ENCODE measurements at places on chromosomes 12 and 14.

- DNase-seq, result peak; percentile 50
Observed at GRCh38 chr12:29110506-29111442, 38.3 kb upstream of the FAR2 start.

GRCh38 chr14:35534873-35535482, 1.0 kb downstream of the INSM2 start:
- DNase-seq, result peak; percentile 39

- DNase-seq, result no peak
Observed at GRCh38 chr14:104337351-104337750, 199.0 kb downstream of the KIF26A start.

DNA sequence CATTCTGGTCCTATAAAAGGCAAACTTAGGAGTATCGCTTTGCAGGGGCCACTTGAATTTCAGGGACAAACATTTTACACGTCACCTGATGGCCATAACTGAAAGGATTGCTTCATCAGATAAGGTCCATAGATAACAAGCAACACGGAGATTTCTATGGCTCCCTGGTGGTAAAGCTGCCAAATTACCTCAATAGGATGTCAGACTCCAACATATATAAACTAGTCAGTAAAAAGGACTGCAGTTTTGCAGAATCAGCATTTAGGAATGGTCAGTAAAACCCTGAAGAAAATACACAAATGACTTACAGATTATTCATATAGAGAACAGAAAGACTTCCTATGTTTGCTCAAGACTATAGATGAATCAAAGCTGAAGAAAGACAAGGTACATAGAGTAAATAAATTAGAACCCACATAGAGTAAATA, 66.1 kb upstream of the GRIP1 start:
- no peak for DNase-seq

GRCh38 chr12:55658635-55659391, 22.1 kb downstream of the OR10P1 start:
- no peak for DNase-seq

DNA sequence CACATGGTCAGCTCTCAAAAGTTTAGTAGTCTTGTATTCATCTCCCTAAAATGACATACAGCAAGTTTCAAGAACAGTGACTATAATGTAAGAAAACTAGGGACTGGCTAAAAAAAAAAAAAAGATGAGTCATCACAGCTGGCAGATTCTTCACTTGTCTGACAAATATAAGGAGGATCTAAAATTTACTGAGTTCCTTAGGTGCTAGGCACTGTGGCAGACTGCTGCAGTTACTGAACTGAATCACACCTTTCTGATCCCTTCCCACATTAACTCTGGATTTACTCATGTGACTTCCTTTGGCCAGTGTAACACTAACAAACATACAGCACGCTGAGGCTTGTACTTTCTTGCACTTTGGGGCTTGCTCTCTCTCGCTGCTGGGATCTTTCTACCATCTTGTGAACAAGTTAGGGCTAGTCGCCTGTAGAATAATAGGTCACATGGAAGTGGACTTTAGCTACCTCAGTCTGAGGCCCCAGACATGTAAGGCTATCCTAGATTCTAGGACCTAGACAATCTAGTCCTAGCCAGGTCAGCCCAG, 32.1 kb downstream of the BAZ1A start:
- DNase-seq, result peak; percentile 66

DNA sequence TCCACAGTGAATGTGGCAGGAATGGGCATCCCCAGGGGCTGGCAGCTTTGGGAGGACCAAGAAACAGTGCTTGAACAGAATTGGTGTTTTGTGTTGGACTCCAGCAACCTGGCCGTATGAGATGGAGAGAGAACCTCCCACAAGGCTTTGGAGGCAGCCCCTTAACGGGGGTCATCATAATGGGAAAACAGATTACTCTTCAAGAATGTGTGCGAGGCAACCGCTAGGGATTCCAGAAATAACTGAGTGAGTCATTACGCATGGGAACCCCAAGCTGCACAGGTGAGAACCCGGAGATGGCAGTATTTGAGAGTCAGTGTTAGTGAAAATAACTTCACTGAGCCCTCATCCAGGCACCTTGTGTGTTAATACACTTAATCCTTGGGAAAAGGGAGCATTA, 567.8 kb upstream of the TBX3 start:
- no peak for DNase-seq

GRCh38 chr14:56137453-56137807, 19.2 kb downstream of the PELI2 start:
- DNase-seq, result no peak

- DNase-seq, result peak; percentile 29
Observed at GRCh38 chr14:89672636-89673511, 255.8 kb upstream of the FOXN3 start.

- no peak for DNase-seq
Observed at GRCh38 chr12:70070494-70071007, 172.7 kb upstream of the CNOT2 start.

- DNase-seq, result peak; percentile 17
Observed at GRCh38 chr12:128137140-128137539, 129.8 kb upstream of the TMEM132C start.

GRCh38 chr14:60196291-60196690, 31.1 kb upstream of the DHRS7 start:
- DNase-seq, result peak; percentile 86

DNA sequence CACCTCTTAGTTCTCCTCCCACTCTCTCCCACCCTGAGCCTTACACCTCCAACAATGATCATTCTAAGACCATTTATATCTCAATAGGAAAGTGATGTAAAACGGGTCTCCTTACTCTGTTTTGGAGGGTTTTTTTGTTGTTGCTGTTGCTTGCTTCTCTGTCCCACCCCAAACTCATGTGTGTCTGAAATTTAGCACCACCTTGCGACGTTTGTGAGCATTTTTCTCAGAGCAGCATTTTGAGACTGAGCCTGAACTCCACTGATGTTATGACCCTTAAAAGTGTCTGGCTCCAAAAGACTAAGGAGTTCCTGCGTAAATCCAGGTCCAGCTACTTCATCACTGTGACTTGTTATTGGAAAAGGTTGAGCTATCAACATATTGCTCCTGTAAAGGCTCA, 155.0 kb downstream of the DAD1 start:
- peak; percentile 70 for DNase-seq

- no peak for DNase-seq
Observed at GRCh38 chr12:58285551-58285950, 344.2 kb downstream of the ATP23 start.

DNA sequence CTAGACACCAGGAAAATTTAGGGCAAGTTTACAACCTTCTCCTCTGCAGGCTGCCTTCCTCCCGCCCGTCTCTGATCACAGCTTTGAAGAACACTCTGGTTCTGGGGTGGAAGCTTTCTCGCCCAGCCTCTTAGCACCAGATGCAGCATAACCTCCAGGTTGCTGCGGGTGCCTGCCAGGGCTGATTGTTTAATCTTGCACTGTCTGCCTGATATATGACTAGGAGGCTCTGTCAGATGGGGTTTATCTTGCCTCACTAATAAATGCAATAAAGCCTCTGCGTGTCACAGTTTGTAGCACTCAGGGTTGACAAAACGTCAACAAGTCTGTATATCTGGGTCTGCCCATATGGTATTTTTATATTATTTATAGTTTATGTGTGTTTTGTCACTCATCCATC, 388.2 kb downstream of the FUT8 start:
- DNase-seq, result no peak

GRCh38 chr12:1203735-1204019, 212.7 kb downstream of the ERC1 start:
- peak; percentile 64 for DNase-seq

DNA sequence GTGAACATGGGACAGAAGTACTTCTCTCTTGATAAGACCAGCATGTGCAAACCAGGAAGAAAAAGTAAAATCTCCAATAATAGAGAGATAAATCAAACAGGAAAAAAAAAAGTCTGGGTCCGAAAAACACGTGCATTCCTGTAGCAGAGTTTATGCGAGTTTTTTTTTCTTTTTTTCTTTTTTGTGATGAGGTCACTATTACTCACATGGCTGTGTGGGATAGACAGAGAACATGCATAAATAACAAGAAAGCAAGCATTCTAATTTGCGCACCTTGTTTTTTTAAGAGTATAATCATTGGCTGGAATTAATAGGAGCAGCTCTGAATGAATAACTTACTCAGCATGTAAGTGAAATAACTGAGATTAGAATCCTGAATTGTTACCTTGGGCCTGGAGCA, 91.9 kb upstream of the CPM start:
- no peak for DNase-seq

GRCh38 chr12:90023207-90023900, 314.7 kb upstream of the ATP2B1 start:
- no peak for DNase-seq

- no peak for DNase-seq
Observed at GRCh38 chr12:116262741-116263140, 14.8 kb downstream of the MED13L start.

- no peak for DNase-seq
Observed at GRCh38 chr12:127275416-127275815, 991.6 kb upstream of the TMEM132C start.

DNA sequence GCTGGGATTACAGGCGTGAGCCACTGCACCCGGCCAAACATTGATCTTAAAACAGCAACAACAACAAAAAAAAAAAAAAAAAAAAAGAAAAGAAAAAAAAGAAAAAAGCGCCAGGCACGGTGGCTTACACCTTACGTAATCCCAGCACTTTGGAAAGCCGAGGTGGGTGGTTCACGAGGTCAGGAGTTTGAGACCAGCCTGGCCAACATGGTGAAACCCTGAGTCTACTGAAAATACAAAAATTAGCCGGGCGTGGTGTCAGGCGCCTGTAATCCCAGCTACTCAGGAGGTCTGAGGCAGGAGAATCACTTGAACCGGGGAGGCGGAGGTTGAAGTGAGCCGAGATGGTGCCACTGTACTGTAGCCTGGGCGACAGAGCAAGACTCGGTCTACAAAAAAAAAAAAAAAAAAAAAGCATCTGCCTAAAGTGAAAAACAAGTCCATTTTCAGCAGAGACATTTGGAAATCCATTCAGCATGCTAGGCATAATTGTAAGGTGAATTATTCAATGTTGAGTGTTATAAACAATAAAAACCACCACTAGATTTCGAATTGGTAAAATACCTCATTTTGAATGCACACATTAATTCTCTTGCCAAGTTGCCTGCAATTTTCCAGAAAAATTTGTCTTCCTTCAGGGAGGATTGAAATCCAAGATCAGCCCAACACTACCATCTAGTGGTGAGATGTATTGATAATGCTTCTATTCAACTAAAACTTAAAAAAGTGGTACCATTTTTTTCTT, 8.0 kb upstream of the CERS5 start:
- DNase-seq, result peak; percentile 81

- DNase-seq, result no peak
Observed at GRCh38 chr14:89178376-89178775, 238.7 kb downstream of the FOXN3 start.

DNA sequence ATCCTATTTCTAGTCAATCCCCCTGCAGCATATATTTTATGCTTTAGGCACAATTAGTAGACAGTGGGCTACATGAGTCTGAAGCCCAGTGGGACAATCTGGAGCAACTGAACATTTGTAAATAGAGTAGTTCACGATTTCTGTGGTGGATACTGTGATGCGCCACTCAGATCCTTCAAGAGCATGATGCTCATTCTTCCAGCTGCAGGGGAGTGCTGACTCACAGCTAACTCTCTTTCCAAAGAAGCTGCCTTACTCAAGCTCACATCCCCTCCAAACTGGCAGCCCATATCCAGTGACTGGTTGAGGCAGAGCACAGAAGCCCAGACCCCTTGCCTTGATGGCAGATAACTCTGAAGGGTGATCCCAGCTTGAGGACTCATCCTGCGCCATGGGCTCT, 224.2 kb upstream of the EEA1 start:
- DNase-seq, result no peak

GRCh38 chr12:674272-674781, 11.1 kb upstream of the NINJ2 start:
- DNase-seq, result peak; percentile 29

DNA sequence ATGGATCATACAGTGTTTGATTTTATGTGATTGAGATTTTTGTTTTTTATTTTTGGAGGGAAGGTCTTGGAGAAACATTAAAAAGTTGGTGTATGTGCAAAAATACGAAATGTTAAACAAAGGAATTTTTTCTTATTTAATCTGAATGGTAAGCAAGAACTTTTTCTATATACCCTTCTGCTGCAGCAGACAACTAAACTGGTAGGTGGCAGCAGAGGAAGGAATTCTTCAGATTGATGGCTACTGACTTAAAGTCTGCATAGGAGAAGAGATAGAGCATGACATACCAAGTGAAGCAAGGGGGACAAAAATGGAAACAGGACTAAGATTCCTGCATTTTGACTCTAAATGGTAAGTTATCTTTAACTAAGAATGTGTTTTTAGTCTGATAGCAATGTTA, 42.0 kb upstream of the A2ML1 start:
- DNase-seq, result peak; percentile 77

GRCh38 chr12:26428420-26428819, 233.0 kb downstream of the SSPN start:
- no peak for DNase-seq

DNA sequence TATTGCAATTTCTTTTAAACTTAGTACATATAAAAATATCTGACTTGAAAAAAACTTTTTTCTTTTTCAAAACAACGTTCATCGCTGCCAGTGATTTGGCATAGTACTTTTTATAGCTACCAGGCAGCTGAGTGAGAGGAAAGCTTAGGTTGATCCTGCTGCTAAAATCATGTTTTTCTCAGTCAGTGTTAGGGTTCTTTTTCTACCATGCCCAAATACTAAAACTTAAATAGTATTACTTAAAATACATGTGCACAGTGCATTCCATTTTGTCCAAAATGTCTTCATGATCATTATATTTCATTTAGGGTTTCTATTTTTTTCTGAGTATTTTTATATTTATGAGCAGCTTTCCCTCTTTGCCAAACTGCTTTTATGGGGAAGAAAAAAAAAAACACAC, 123.8 kb downstream of the PDZRN4 start:
- no peak for DNase-seq

DNA sequence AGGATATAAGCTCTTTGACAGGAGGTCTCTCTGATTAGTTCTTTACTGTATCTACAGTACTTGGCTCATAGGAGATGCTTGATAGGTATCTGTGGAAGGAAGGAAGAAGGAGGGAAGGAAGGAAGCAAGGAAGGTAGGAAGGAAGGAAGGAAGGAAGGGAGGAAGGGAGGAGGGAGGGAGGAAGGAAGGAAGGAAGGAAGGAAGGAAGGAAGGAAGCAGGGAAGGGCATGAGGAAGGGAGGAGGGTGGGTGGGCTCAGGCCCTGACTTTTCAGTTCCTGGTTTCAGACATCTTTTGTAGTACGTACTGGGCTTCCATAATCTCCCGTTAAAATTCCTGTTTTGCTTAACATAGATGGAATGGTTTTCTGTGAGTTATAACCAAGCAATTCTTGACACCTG, 175.0 kb upstream of the NUDT4 start:
- DNase-seq, result no peak

- no peak for DNase-seq
Observed at GRCh38 chr14:76323331-76324050, 52.4 kb upstream of the ESRRB start.

- DNase-seq, result no peak
Observed at GRCh38 chr12:13007496-13008233, 7.6 kb upstream of the HEBP1 start.

GRCh38 chr12:51021694-51022093, 4.5 kb downstream of the SLC11A2 start:
- peak; percentile 80 for DNase-seq

GRCh38 chr12:54306925-54307741, 6.3 kb upstream of the NFE2 start:
- DNase-seq, result peak; percentile 100

All from OCI-M1 (cell line).